ENCODE measurements at places on chromosomes 2 and 18.
A peak's percentile ranks its signal among the peaks of the same experiment; 100 is the strongest.

DNA sequence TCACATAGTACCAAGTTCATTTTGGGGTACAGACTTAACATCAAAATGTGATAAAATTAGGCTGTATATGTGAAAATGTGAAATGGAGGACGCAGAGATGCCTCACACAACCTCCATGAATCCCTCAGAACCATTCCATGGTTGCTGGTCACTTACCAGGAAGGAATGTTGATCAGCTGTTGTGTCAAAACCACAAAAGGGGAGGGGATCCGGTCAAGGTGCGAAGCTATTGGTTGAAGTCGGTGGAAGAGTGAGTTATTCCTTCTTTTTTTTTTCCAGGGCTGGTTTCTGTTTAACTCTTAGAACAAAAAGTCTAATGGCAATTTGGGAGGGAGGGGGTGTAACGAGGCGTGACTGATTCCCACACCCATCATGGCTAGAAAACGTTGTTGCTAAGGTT lies 32.3 kb upstream of the REG3A start:
- no peak for DNase-seq

DNA sequence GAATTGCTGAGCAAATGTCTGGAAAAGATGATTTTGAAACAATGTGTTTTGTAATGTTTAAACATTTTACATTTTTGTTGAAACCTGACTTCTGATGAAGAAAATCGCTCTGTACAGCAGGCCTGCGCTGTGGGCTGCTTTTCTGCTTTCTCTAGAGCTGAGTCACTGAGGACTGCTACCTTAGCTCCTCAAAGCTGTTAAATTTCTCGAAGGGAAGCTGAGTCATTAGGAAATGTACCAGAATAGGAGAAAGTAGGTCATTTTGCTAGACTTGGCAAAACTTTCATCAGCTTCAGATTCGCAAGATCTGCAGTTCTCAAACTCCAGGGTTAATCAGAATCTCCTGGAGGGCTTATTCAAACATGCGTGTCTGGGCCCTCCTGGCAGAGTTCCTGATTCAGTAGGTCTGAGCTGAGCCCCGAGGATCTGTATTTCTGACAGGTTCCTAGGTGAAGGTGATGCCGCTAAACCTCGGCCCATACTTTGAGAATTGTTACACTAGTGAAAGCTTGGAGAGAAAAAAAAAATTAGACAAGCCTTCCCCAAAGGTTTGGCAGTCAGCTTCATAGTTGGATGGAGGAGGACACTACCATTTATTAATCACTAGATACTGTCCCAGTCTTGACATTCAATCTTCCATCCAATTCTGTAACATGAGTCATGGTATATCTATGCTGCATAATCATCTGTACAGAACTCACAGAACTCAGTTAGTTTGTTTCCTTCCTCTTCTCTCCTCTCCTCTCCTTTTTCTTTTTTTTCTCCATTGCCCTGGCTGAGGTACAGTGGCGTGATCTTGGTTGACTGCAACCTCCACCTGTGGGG lies 297.6 kb downstream of the PARD3B start:
- peak; percentile 5 for DNase-seq

DNA sequence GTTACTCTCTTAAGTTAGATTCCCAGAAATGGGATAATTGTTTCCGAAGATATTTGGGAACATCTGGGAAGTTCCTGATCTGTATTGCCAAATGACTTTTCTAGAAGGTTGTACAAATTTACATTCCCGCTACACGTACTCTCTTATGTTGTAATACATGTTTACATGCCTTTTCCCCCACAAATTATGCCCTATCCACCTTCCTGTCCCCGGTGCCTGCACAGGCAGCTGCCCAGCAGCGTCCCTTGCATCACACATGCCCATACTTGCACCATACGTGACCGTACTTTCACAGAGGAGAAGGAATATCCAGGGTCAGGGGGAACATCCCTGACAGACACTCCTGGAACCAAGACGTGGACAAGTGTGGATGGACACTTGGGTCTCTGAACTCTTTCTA lies 24.2 kb upstream of the KLF11 start:
- no peak for DNase-seq

GRCh38 chr2:65558743-65559142 lies 126.3 kb upstream of the SPRED2 start:
- no peak for DNase-seq
